ENCODE measurements at places on chromosomes 11 and 22. TPM values are rescaled to one million over a fixed set of nuclear protein-coding genes. Genes with fewer than 3 reads are reported as not detected.

Gene GGTLC2
- not detected for total RNA-seq

Gene CDON
- total RNA-seq = 3.4 TPM

Gene PTGDR2
- 0.91 TPM for total RNA-seq

Gene EIF4ENIF1
- total RNA-seq = 40.3 TPM

Gene IGLL5
- not detected for total RNA-seq

Gene ACTN3
- not detected for total RNA-seq

Gene OTOG
- not detected for total RNA-seq

Gene TMEM126B
- 50.7 TPM for total RNA-seq

Gene KCNJ11
- 0.91 TPM for total RNA-seq

Gene PANX3
- not detected for total RNA-seq

Gene SDHAF2
- total RNA-seq = 47.5 TPM

Gene NFAM1
- total RNA-seq = 0.05 TPM

Gene CTTN
- 0.39 TPM for total RNA-seq

Gene OR5A1
- total RNA-seq = not detected

Gene SLC25A45
- 41.0 TPM for total RNA-seq

Gene TNNT3
- 11.5 TPM for total RNA-seq

Gene CCDC73
- total RNA-seq = not detected

Gene MS4A4A
- not detected for total RNA-seq

Gene C1QTNF6
- 9.8 TPM for total RNA-seq

Gene OR5D16
- total RNA-seq = not detected

Gene CRACR2B
- total RNA-seq = 25.2 TPM

Gene KRTAP5-4
- total RNA-seq = not detected

Gene STK33
- 0.83 TPM for total RNA-seq

Gene PKDREJ
- not detected for total RNA-seq

Gene C11orf97
- total RNA-seq = not detected

Gene KRTAP5-11
- not detected for total RNA-seq

Gene TMEM121B
- total RNA-seq = 0.23 TPM

Gene TOM1
- 39.4 TPM for total RNA-seq

Gene OR52E8
- total RNA-seq = not detected

Gene ZBTB16
- 5.4 TPM for total RNA-seq

Gene BARX2
- total RNA-seq = not detected
